Stomach (tissue), 19 donors: ENCODE measurements at places on chromosomes 11 and 22.

- peak; percentile 67 for DNase-seq
These were observed 489.4 kb downstream of the KCNA4 start for GRCh38 chr11:29527391-29527936.

GRCh38 chr11:118640332-118641154 is 33.1 kb downstream of the PHLDB1 start:
- DNase-seq: no peak

GRCh38 chr11:64298966-64299846 is 952 bp upstream of the CATSPERZ start:
- peak; percentile 78 for DNase-seq

DNA sequence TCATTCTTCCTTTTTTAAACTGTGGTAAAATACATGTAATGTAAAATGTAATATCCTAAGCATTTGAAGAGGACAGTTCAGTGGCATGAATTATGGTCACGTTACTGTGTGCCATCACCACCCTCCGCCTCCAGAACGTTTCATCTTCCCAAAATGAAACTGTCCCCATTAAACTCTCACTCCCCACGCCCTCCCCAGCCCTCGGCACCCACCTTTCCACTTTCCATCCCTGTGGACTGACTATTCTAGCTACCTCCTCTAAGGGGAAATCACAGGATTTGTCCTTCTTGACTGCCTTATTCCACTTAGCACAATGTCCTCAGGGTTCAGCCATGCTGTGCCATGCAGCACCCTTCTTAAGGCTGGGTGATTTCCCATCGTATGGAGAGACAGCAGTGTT is 1509.5 kb downstream of the BRD1 start:
- no peak for DNase-seq

GRCh38 chr22:41668971-41669911 is 19.4 kb downstream of the SNU13 start:
- no peak for DNase-seq

DNA sequence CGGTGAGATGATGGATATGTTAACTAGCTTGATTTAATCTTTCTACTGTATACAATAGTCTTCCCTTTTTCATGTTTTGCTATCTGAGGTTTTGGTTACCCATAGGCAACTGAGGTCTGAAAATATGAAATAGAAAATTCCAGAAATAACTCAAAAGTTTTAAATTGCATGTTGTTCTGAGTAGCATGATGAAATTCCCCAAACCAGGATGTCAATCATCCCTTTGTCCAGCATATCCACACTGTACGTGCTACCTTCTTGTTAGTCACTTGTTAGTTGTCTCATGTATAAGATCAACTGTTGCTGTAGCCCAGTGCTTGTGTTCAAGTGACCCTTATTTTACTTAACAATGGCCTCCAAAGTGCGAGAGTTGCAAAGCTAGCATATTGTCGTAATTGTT is 21.2 kb upstream of the OR10W1 start:
- DNase-seq: no peak

DNA sequence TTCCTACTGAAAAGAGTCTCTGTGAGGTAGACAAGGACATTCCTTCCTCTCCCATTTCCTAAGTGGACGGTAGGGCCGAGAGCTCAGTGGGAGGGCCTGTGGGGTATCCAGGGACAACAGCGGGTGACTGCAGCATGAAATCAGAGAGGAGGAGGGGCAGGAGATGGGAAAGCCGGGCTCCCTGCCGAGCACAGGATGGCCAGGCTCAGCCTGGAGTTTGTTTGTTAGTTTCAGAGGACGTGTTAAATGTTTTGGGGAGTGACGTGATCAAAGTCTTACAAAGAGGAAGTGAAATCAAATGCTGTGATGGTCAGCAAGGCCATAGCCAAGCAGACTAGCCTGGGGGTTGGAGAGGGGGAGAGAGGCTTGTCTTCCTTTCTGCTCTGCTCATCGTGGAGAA is 152.7 kb downstream of the ADAMTS15 start:
- DNase-seq: peak; percentile 36

GRCh38 chr11:124238512-124238911 is 2.4 kb upstream of the OR8G1 start:
- DNase-seq: no peak

DNA sequence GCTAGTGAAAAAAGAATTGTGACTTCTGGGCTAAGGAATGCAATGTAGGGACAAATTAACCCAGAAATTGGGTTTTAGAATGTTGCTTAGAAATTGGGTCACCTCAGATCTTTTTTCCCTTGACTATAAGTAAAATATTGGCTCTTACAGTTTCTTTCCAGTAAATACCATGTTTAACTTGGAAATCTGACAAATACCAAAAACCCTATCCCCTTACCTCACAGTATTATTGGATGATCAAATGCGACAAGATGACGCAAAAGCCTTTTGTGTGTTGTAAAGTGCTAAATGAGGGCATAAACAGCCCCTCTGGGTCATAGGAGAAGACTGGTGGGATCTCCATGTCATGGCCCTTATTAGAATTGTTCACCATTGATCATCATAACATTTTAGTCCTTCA is 6.1 kb upstream of the UPB1 start:
- no peak for DNase-seq

DNA sequence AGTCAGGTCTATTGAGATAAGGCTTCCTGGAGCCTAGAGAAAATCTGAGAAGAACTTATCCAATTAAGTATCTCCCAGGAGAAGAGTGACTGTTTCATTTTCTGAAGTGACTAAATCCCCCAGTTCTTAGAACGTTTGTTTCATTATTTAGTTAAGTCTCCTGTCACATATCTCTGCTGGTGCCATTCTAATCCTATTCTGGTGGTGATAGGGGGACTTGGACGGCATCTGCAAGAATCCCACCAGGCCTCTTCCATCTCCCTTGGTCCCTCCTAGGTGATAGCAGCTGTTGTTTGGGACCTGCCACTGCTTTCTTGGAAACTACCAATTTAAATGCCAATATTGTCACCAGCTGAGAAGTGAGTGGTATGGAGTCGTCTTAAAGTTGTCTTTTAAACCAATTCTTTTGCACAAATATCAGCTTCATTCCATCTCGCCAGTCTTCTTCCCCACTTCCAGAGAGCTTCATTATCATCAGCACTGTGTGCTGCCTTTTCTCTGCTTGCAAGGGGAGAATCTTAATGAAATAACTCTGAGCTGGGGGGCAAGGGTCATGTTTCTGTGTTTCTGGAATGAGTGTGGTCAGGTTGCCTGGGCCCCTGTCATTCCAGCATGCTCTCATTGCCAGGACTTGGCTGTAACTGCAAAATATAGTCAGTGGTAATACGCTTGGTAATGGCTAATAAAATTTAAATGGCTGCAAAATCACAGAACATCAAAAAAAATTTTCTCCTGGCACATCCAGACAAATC is 104.8 kb downstream of the LDLRAD3 start:
- DNase-seq: no peak
